ENCODE measurements at places on chromosomes 12 and 14. TPM values are rescaled to one million over a fixed set of nuclear protein-coding genes. Genes with fewer than 3 reads are reported as not detected.
A peak's percentile ranks its signal among the peaks of the same experiment; 100 is the strongest.

Gene BRAP
- total RNA-seq: 23.0 TPM

Gene SPIC
- total RNA-seq: not detected

DNA sequence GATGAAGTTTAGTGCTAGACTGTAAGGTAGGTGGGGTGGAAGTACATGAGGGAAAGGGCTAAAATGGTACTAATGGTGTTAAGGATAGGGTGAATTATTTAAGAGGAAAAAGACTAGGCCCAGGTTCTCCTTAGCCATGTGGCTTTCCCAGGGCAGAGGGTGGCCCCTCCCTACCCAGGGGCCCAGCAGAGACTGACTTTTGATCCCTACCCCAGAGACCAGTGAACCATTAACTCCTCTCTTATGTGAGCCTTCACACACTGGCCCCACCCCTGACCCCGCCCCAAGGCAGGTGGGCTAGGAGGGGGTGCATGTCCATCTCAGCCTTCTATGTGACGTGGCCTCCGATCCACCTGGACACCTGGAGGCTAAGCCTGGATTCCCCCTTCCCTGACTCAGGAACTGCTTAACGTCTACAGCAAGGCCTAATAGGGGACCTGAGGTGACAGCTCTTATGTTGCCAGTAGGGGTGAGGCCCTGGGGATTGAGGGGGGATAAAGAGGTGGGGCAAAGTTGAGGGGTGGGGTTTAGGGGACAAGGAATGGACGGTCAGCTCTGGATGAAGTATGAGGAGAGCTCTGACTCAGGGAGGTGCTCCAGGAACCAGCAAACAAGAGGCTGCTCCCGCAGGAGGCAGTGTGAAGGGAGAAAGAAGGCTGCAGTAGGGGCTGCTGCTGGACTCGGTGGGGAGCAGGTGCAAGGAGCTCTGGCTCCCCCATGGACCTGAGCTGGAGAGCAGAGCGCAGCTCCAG lies 757 bp downstream of the SLC39A5 start:
- no peak for DNase-seq

DNA sequence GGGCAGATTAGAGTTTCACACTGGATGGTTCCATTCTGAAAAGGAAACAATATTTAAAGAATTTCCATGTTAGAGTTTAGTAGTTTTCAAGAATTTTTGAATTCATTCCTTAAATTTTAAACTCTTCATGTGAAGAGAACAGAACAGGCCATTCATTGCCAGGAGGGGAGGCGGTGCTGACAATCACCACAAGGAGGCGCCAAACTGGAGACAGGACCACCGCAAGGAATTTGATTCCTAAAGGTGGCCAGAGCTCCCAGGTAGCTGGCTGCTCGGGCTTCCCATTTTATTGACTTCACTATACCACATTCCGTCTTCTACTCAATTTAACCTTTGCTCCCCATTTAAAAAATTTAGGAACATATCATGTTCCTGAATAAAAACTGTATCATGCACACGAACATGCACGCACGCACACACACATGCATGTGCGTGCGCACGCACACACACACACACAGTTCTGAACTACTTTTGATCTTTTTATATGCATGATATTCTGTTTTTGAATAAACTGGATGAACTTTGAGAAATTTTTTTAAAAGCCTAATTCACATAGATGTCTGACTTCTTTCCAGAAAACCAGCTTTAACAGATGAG lies 101.2 kb downstream of the NELL2 start:
- no peak for DNase-seq

GRCh38 chr12:20368114-20368650 lies at the start of gene PDE3A:
PDE3A (plus strand) TSS chr12:20368537; CDS start chr12:20369285, 748 bp downstream.
- peak; percentile 59 for DNase-seq

DNA sequence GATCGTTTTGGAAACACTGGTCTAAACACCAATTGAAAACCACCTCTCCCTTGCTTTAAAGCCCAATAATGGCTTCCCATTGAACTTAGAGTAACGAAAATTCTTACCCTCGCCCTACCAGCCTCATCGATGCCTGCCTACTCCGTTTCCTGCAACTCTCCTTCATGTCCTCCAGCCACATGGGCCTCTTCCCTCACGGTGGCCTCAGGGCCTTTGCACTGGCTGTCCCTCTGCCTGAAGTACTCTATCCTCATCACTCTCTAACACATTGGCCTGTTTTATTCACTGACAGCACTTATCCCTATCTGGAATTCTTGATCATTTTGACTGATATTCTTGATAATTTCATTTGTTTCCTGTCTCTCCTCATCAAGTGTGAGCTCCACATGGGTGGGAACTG lies 46.8 kb downstream of the MOK start:
- no peak for DNase-seq
